Amygdala (tissue), 56 donors: ENCODE measurements at places on chromosomes 2 and 18.

- no peak for DNase-seq
These were observed 789.6 kb downstream of the RNF144A start for GRCh38 chr2:7706791-7707190.

DNA sequence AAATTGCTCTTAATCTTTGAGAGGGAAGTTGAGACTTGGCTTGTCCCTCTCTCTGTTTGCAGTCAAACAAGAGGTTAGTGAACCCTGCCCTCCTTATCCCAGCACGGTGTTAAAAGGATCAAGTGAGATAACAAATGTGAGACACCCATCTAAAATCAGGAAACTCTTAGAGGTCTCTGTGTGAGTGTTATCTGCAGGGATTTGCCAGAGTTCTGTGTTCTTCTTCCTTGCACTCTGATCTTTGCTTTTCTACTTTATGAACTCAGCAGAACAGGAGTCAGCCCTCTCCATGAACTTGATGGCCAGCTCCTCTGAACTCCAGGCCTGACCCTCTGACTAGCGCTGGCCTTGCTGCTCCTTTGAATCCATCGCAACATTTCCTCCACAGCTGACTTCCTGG is 123.8 kb downstream of the NCKAP5 start:
- DNase-seq = no peak

DNA sequence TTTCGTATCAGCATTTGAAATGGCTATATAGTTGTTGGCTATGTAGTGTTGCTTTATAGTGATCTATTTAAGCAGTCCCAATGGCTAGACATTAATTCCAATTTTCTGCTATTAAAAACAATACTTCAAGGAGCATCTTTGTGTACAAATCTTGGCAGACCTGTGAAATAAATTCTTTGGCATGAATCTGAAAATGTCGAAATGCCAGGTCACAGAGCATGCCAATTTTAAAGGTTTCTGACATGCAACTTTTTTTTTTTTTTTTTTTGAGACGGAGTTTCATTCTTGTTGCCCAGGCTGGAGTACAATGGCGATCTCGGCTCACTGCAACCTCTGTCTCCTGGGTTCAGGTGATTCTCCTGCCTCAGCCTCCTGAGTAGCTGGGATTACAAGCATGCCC is 26.8 kb upstream of the CABLES1 start:
- no peak for DNase-seq

DNA sequence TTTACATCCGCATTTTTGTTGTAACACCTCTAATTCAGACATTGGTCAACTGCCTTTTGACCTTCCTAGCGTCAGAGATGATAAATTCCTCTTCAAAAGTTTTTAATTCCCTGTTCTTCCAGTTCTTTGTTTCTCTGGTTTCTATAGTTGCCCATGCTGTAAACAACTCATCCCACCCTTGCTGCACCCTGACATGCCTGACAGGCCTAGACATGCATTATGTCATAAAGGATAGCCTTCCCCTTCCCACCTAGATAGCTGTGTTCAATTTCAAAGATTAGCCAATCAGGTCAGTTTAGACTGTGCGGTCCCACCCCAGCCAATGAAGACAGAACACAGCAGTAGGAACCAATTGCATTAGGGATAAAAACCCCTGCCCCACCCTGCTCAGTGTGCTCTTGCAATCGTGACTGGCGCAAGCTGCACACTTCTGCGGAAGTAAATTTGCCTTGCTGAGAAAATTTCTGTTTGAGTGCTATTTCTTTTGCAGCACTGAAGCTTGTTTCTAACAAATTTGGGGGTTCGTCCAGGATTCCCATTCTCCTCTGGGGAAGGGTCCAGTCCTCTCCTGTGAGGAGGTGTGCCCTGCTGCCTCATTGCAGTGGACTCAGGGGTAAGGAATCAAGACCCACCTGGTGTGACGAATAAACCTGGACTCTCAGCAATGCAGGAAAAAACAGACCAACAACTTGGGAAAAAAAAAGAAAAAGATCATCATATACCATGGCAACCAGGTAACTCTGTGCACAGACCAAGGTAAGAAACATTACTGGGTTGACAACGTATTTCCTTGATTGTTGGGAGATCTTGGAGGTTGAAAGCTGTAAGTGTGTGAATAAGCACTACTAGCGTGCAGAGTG is 9.1 kb upstream of the SAP130 start:
- DNase-seq = no peak

- DNase-seq = no peak
These were observed 10.4 kb downstream of the IL36A start for GRCh38 chr2:113015655-113016054.

- no peak for DNase-seq
These were observed 12.4 kb downstream of the HS6ST1 start for GRCh38 chr2:128306081-128306930.

DNA sequence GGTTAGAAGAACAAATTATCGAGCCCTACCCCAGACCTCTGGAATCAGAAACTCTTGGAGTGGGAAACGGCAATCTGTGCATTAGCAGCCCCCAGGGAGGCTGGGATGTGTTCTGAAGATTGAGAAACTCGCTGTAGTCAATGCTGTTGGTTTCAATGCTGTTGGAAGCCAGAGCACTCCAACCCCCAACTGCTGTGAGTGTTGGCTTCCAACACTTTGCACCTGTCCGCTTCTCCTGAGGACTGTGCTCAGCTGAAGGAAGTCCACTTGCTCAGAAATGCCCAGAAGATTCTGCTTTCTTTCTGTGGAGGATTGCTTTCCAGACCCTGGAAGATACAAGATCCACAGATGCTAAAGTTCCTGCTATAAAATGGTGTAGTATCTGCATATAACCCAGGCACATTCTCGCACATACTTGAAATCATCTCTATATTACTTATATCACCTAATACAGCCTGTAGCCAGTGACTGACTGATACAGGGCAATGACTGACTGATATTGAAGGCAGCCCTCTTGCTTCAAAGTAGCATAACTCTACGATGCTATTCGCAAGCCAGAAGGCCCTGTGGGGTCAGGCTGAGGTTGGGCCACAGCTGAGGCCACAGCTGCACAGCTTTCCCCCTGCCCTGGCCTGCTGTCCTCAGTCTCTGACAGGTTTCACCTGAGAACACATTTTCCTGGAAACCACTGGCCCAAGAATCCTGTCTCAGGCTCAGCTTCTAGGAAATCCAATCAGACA is 757.7 kb upstream of the ID2 start:
- DNase-seq = no peak

DNA sequence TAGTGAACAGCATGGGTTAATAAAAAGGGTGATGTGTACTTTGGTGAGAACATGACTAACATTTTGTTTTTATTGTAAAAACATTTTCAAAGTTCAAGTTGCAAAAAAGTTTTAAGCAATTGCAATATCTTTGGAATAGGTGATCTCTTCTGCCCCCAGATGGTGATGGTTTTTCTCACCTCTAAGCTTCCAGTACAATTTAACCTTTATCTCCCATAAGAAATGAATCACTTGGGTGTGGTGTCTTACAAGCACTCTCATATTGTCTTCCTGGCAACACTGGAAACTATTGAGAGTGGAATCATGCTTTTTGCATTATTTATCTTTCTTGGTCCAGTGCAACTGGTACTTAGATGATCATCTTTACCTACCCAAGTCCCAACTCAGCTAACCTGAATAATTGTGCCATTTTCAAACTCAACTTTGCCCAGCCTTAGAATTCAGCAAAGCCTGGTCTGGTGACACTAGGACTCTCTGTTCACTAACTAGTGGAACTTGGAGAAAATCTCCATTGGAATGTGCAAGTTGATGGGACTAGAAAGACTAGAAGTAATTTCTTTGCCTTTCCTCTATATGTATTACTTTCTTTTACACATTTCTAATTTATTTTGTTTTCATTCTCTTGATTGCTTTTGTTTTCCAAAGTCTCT is 964.7 kb upstream of the ZEB2 start:
- DNase-seq = no peak

- no peak for DNase-seq
These were observed 8.2 kb upstream of the SMARCAL1 start for GRCh38 chr2:216404010-216404618.

- DNase-seq = no peak
These were observed 11.3 kb downstream of the TANC1 start for GRCh38 chr2:158979772-158980171.

- DNase-seq = no peak
These were observed 32.1 kb upstream of the MYO3B start for GRCh38 chr2:170145675-170146432.

DNA sequence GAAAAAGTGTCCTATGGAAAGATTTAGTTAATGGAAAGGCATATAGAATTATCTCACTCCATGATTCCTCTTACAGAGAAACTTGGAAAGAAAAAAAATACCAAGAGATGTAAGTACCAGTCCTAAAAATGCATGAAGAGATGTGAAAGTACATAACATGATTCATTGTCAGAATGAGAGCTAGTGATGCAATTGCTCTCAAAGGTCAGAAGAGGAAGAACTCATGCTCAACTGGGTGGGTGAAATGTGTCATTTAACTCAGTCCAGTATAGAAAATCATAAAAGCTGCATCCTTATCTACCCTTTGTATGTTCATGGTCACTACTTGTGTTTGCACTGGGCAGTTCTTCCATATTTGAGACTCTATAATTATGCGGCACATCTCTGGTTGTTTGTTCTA is 300.0 kb upstream of the PIK3C3 start:
- DNase-seq = no peak

DNA sequence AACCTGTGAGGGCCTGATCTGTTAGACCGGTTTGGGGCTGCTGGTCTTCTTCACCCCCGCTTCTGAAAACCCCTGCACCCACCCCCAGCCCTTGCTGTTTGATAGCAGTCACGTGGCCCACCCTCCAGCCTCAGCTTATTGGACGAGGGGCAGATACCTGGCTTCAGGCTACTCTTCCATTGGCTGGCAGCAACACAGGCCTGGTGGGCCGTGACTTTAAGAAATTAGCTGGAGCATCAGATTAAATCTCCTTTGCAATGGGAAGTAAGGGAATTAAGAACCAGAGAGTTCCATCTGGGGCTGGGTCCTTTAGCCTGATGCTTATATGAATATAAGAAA is 107.3 kb downstream of the KLHL29 start:
- no peak for DNase-seq

DNA sequence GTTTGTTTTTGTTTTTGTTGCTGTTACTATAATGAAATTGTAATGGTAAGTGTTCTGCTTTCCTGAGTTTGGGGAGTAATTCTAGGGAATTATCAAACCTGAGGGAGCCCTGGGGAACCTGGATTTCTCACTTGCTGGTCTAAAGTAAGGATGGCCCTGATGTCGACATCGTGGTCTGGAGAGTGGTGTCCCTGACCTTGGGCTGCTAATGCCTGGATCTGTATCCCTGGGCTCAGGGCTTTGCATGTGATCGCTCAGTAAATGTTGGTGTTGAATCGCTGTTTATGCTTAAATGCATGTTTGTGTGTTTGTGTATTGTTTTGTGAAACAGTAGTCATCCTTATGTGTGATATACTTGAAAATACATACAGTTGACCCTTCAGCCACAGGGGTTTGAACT is 6.1 kb downstream of the ACP1 start:
- DNase-seq = no peak

GRCh38 chr2:156087875-156088274 is 244.6 kb downstream of the NR4A2 start:
- no peak for DNase-seq

DNA sequence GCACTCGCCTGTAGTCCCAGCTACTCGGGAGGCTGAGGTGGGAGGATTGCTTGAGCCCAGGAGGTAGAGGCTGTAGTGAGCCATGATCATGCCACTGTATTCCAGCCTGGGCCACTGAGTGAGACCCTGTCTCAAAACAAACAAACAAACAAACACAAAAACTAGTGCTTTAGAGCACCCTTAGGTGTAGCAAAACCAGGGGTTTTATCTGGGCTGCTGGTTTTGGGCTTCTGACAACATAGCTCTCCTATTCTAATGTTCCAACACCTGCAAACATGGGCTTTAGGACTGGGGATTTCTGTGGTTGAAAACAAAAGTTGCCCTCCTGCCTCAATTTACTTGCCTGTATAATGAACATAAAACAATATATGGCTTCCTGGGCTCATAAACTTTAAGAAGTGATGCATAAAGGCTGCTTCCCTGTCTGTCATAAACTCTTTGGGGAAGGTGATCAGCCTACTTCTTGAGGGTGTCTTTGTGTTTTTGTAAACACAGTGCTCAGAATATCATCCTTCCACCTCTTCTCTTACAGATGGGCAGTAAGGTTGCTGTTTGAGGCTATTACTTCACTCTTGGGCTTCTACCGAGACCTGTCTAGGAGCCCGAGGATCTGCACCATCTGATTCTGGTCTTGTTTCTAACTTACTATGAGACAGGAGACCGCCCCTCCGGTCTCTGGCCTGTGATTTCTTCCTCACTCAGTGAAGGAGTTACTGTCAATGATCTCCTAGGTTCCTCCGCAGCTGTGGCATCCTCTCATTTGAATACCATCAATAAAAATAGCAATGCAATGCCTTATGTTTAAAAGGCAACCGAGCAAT is 246.5 kb downstream of the MYCN start:
- DNase-seq = no peak

DNA sequence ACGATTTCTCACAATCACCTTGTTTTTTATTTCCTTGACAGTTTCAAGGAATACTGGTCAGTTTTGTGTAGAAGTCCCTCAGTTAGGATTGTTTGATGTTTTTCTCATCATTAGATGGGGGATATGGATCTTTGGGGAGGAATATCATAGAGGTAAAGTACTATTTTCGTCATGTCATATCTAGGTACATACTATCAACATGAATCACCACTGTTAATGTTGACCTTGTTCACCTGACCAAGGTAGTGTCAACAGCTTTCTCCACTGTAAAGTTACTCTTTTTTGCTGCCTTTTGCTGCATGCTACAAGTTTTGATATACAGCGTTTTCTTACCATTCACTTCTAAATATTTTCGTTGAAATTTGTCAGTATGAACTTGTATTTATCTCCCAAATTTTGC is 32.7 kb downstream of the NLRC4 start:
- DNase-seq = no peak

DNA sequence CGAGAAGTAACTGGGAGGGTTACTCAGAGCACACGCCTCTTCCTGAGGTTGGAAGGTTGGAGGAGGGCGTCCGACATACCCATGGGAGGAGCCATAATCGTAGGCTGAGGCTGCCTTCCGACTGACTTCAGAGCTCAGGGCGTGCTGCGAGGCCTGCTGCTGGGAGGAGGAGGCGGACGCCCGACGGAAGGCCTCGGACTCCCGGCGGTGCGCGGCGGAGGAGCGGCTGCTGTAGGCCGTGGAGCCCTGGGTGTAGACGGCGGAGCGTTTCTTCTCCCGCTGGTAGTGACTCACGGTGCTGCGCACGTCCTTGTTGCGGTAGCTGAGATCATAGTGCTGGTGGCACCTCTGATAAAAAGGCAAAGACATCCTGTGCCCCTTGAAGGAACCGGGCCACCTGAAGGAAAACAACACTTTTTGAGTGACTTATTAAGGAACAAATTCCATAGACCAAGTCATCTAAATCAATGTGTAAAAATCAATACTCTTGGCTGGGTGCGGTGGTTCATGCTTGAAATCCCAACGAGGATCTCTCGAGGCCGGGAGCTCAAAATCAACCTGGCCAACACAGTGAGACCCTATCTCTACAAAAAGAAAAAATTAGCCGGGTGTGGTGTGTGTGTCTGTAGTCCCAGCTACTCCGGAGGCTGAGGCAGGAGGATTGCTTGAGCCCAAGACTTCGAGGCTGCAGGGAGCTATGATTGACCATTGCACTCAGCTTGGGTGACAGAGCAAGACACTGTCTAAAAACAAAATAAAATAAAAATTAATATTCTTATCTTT is 4.7 kb downstream of the MYOM1 start:
- no peak for DNase-seq
